ENCODE measurements at places on chromosomes 2 and 18.

GRCh38 chr2:52473526-52473925 lies 1294.1 kb upstream of the CHAC2 start:
- no peak for DNase-seq

GRCh38 chr2:130873700-130874346 lies 37.1 kb downstream of the ARHGEF4 start:
- peak; percentile 81 for DNase-seq

DNA sequence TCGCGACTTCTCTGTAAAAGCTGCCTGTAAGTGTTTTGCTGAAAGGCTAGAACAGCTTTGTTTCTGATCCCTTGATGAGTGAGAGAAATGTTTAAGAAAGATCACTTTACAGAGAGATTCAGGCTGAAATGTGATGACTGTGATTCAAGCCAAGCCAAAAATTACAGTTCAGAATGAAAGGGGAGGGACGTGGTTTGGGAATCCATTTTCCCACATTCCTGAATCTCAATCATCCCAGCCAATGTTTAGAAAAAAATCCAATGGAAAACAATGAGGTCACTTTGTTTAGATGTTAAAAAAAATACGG lies 416.7 kb downstream of the ARHGAP15 start:
- no peak for DNase-seq

DNA sequence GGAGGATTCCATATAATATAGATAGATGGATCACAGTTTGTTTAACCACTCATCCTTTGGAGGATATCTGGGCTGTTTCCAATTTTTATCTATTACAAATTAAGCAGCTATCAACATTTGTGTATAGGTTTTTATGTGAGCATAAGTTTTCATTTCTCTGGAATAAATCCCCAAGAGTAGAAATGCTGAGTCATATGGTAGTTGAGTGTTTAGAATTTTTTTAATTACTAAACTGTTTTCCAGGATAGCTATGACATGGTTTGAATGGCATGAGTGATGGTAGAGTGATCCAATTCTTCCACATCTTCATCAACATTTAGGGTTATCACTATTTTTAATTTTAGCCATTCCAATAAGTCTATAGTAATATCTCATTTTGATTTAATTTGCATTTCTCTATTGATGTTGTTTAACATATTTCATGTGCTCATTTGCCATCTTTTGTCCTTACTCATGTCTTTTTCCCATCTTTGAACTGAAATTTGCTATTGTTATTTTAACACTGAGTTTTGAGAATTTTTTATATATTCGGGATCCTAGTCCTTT lies 31.4 kb downstream of the ABCB11 start:
- no peak for DNase-seq

- no peak for DNase-seq
Measured at GRCh38 chr2:118146315-118147283, 58.3 kb downstream of the INSIG2 start.

DNA sequence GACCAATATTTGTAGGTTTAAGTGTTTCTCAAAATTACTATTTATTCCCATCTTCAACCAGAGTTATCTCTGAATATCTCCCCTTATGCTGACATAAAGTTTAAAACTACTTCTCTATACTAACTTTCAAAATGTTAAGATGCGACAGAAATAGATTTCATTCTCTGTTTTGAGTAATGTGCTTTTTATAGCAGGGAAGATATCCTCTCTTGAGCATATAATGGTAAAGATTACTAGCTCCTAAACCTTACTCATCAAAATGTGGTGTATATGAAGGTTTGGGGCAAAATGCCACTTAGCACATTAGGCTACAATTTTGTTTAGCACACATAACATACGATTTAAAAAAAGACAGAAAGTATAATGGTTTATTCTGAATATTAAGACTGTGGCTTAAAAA lies 54.4 kb downstream of the CWC22 start:
- DNase-seq: no peak

DNA sequence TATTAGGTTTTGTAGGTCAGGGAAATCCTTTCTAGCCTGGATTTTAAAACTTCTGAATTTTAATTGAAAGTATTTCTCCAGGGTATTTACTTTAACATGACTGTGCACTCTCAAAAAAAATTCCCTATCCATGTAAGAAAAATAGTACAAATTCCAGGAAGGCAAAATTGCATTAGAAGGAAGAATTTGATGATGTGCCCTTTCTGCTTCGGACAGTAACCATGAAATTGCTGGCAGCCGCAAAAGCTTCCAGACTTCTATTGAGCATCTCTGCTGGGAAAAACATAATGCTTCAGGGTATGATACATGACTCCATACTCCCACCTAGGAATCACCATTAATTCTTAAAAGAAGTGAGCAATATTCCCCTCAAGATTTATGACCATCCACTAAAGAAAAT lies 17.2 kb upstream of the KLF7 start:
- no peak for DNase-seq

- no peak for DNase-seq
Measured at GRCh38 chr2:163600801-163601200, 135.0 kb downstream of the FIGN start.

DNA sequence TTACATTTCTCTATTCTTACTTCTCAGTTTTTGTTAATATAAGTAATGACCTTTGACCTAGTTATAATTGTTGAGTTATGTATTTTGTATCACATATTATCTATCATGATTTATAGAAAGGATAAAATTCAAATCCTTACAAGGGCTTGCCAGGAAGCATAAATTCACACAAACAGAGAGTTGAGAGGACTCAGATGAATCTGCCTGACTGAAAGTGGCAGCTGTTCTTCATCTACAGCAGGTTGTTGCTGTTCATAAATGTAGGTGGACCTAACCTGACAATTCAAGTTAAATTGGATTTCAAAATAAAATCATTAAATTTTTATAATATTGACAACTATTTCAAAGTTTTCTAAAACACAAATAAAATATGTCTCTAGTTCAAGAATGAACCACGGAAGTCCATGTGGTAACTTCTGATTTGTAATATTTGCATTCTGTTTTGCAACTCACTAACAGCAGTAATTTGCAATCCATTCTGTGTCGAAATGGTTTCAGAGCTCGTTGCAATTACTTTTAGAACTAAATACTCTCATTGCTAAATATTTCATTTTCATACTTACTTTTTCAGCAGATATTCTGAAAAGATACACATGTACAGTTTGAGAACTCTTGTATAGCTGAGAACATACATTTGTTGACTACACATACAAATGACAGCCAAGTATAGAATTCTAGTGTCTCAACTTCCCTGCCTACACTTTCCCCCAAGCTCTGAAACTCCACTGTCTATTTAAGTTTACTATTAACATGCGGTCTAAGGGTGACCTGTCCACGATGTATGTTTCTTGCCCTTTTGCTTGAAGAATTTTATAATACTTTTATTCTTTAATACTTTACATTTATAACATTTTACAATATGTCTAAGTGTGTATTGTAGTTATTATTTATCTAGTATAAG lies 25.7 kb downstream of the SCN7A start:
- no peak for DNase-seq

DNA sequence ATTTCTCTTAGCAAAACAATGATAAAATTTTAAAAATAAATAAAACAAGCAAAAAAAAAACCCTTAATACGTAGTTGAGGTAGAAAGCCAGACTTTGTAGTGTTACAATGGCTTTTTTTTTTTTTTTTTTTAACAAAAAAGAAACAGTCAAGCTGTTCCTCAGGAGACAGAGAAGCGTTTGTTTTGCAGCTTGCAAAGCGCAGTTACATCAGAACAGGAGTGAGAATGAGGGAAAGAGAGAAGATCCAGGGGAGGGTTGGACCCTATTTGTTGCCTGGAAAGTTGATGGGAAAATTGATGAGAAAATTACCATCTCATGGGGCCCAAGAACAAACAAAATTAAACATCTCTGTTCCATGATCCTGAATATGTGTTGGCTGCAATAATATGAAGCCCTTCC lies 146.5 kb downstream of the NETO1 start:
- DNase-seq: no peak

All from stimulated activated CD4-positive, alpha-beta T cell treated with anti-CD3 and anti-CD28 coated beads, Interleukin-15, amount 100 ng/mL, for 24 hours (primary cell).